ENCODE measurements at places on chromosomes 4 and X. TPM values are rescaled to one million over a fixed set of nuclear protein-coding genes. Genes with fewer than 3 reads are reported as not detected.
A peak's percentile ranks its signal among the peaks of the same experiment; 100 is the strongest.

GRCh38 chr4:78651250-78651860 is 99.8 kb downstream of the ANXA3 start:
- H3K36me3 ChIP-seq = no peaks in the 10 kb centered on the region
- H3K27ac ChIP-seq = no peak overlapping the region
- no peak overlapping the region for H3K4me3 ChIP-seq
- H3K27me3 ChIP-seq = no peaks in the 10 kb centered on the region
- peaks cover 36% of the 10 kb centered on the region for H3K4me1 ChIP-seq

DNA sequence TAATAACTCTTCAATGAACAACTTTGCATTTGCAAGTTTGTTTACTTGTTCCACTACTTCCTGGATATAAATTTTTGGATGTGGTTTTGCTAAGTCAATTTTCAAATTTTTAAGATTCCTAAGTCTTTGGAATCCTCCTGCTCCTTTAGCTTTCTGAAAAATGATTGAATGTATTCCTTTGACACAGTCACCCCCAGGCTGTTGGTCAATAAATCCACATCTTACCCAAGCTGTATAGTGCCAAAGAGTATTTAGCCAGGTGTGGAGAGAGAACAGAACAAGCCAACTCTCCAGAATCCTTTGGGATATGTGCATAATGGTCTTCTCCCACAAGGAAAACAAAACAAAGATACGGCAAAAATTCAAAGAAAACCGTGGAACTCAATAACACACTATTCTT is 56.9 kb upstream of the INTU start:
- no peaks in the 10 kb centered on the region for H3K4me1 ChIP-seq
- no peaks in the 10 kb centered on the region for H3K36me3 ChIP-seq
- H3K27ac ChIP-seq = no peak overlapping the region
- DNase-seq = no peak
- no peaks in the 10 kb centered on the region for H3K27me3 ChIP-seq

The CTAG2 gene
- total RNA-seq = not detected

DNA sequence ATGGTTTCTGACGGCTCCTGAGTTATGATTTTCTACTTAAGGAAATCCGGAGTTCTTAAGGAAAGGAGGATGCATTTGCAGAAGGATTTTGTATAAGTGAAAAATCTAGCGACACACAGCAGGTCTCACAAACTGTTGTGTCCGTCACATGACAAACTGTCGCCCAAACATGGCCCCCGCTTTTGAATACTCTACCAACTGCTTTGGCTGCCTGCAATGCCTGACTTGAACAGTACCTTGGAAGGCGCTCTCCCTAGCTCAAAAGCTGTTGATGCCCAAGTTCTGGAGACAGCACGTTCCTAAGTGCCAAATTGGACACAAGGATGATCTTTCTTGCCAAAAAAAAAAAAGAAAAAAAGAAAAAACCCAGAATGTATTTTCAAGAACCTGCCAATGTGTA is 103.2 kb downstream of the ENPP6 start:
- H3K4me1 ChIP-seq = no peaks in the 10 kb centered on the region
- H3K27me3 ChIP-seq = no peaks in the 10 kb centered on the region
- H3K4me3 ChIP-seq = no peak overlapping the region
- H3K27ac ChIP-seq = no peak overlapping the region

- H3K36me3 ChIP-seq = no peaks in the 10 kb centered on the region
- H3K4me3 ChIP-seq = no peak overlapping the region
- no peak overlapping the region for H3K27ac ChIP-seq
- peaks cover 39% of the 10 kb centered on the region for H3K4me1 ChIP-seq
- no peak for DNase-seq
Measured at GRCh38 chr4:52841682-52842456, 20.2 kb upstream of the RASL11B start.

DNA sequence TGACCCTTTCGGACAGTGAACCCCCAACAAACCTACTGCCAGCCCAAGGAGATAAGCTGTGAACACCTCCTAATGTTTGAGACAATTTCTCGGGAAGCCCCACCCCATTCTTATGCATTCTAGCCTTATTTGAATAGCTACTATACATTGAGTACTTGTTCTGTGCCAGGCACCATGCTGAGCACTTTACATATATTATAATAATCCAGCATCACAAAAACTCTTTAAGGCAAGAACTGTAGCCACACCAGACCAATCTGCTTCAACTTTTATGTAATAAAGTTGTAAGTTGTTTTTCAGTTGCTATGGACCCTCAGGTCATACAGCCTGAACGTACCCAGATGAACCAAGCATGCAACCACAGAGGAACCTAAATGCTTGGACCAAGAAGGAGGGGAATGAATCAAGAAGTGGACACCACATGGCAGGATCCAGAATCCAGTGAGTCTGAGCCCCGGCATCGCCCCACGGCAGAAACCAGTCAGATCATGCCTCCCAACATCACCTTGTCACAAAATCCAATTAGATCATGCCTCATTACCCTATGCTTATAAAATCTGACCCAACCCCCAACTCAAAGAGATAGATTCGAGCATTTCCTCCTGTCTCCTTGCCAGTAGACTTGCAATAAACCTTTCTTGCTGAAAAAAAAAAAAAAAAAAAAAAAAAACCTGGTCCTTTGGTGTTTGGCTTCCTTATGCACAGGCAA is 225.0 kb downstream of the QDPR start:
- H3K4me3 ChIP-seq = no peak overlapping the region
- no peaks in the 10 kb centered on the region for H3K36me3 ChIP-seq
- DNase-seq = no peak
- H3K27ac ChIP-seq = no peak overlapping the region
- no peaks in the 10 kb centered on the region for H3K27me3 ChIP-seq

- H3K4me1 ChIP-seq = peaks cover 24% of the 10 kb centered on the region
- peak overlapping the region; percentile 65 for H3K27ac ChIP-seq
- H3K4me3 ChIP-seq = no peak overlapping the region
- no peak for DNase-seq
Measured at GRCh38 chr4:158020734-158021346, 152.0 kb downstream of the GASK1B start.

- DNase-seq = no peak
- no peak overlapping the region for H3K4me3 ChIP-seq
- no peaks in the 10 kb centered on the region for H3K4me1 ChIP-seq
- H3K36me3 ChIP-seq = no peaks in the 10 kb centered on the region
Measured at GRCh38 chr4:60619531-60620305, 580.4 kb upstream of the ADGRL3 start.

DNA sequence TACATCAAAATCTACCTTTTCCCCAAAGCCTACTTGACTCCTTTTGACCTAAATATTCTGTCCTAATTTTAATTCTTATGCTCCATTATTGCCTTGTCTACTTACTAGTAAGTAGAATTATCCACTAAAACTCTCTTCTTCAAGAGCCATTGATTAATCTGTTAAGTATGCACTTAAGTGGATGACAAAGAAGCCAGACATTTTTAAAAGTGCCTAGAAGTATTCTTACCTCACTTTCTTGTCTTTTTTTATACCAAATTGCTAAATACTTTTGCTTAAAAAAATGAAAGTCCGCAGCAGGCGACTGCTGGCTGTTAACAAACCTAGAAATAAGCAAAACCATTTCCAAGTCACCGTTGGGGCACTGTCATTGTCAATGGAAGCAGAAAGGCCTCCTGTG is 20.1 kb upstream of the FRMPD4 start:
- no peaks in the 10 kb centered on the region for H3K27me3 ChIP-seq
- H3K4me1 ChIP-seq = no peaks in the 10 kb centered on the region
- DNase-seq = no peak
- no peaks in the 10 kb centered on the region for H3K36me3 ChIP-seq
- no peak overlapping the region for H3K4me3 ChIP-seq
- H3K27ac ChIP-seq = no peak overlapping the region

All from vagina (tissue), 2 donors.